ENCODE measurements at places on chromosomes 2 and 18.

DNA sequence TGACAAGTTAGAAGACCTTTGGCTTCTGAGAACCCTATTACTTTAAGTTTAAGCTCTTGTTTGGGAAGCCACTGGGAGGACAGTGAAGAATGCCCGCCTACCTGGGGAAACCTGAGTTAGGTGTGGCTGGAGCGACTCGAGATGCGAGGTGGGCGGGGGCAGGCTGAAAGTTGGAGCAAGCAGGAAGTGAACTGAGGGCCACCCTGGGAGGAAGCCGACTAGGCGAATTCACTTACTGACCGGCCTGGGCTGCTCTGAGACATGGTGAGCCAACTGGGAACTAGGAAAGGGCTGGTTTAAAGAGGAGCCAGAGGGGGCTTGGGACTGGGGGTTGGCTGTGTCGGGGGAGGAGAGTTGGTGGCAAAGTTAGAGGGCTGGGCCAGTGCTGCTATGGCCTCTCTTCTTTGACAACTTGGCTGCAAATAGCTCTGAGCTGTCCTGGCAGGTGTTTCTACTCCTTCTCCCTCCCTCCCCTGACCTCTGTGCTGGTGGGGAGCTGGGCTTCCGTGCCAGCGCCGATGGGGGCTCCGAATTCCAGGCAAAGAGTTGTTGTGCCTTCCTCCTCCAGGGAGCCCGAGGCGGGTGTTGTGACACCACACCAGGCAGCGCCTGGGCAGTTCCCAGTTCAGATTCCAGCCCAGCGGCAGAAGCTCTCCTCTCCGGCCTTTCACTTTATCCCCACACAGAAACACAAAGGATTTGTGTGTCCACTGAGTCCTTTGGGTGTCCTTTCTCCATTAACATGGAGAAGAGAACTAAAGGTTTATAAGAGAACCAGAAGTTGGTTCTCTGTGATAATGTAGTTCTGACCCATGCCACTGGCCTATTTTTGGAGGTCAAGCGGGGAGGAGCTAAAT is at the start of gene VAMP8:
Gene VAMP8 (plus strand): TSS at position 201 of the 857 bp plus-strand sequence. CDS start 61 bp downstream, at position 262.
- no peak for DNase-seq

- DNase-seq, result no peak
Measured at GRCh38 chr2:13401312-13401711, 684.6 kb downstream of the TRIB2 start.

- DNase-seq, result no peak
Measured at GRCh38 chr2:26355038-26355995, 8.7 kb upstream of the ADGRF3 start.

- DNase-seq, result no peak
Measured at GRCh38 chr2:217753460-217754200, 249.2 kb downstream of the TNS1 start.

- DNase-seq, result no peak
Measured at GRCh38 chr2:165909466-165909865, 44.1 kb downstream of the TTC21B start.

GRCh38 chr18:43078478-43079092 is 36.9 kb downstream of the RIT2 start:
- no peak for DNase-seq

DNA sequence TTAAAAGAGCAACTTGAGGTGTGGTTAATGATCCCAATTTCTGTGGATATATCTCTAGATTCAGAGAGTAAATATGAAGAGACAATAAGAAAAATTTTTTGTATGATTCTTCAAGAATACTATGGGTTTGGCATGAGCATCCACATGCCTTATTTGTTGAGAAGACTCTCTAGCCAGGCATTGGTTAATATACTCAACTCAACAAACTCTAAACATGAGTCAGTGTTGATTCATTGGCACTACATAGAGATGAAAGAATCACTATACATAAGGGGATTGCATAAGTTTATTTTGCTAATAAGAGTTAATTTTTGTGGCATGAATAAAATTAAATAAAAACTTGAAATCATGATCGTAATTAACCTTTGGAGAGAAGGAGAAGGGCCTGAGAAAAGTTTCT is 930.2 kb upstream of the LRRTM1 start:
- DNase-seq, result no peak

DNA sequence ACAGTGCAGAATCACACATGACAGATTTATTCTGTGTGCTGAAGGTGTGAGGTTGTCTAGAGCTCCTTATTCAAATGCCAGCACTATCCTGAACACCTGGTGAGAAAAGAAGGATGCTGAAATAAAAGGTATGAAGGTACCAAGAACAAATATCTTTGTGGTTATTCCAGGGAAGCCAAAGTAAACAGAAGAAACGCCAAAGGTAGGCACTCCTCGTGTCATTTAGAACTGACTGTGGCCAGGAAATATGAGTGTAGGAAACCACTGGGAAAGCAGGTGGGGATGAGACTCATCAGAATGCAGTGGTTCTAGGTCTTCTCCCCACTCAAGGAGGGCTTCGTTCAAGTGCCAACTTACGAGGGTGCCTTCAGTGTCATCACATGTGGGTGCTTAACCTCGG is 80.8 kb downstream of the KIF5C start:
- no peak for DNase-seq

GRCh38 chr2:30655211-30655610 is 152.0 kb downstream of the CAPN13 start:
- no peak for DNase-seq

DNA sequence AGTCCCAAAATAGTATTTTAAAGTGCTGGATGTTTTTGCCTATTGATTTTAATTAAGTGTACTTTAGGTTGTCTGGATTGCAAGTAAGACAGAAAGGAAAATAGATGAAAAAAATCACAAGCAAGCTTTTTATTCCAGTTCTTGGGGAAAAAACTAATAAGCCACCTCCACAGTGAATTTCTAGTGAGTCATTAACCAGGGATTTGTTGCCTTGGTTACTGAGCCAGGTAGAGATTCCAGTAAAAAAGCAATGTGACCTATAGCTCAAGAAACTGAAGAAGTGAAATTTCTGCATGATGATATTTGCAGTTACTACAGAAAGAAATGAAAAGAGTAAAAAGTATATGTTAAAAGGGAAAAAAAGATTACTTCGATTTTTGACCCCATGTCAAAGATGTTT is 160.6 kb downstream of the METTL4 start:
- DNase-seq, result no peak

DNA sequence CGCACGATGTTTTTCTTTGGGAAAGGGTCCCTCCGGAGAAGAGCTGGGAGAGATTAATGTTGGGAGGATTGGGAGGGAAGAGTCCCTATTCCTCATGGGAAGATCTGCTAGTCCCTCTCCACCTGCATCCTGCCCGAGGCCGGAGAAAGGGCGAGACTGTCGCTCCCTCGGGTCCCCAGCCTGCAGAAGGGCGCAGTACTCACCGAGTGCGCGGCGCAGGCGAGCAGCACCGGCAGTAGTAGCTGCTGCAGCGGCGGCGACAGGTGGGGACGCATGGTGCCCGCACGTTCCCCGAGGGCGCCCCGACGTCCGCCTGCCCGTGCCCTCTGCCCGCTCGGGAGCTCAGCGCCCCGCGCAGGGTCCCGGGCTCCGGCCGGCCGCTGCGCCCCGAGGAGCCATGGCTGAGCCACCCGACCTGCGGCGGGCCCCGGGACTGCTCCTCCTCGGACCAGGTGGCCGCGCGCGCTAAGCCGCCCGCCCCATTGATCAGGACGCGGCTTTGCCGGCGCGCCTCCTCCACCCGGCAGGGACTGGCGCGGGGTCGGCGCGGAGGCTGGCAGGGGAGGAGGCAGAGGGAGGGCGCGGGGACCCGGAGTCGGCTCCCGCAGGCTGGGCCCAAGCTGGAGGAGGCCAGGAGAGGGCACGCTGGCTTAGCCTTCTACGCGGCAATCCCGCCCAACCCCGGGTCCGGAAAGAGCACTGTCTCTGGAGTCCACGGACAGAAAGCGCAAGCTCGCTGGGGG is at the start of gene SCTR:
Gene SCTR (minus strand): TSS at position 532 of the 743 bp plus-strand sequence. CDS start 257 bp downstream, at position 275.
- no peak for DNase-seq

GRCh38 chr2:239791526-239792404 is 233.4 kb downstream of the NDUFA10 start:
- no peak for DNase-seq

DNA sequence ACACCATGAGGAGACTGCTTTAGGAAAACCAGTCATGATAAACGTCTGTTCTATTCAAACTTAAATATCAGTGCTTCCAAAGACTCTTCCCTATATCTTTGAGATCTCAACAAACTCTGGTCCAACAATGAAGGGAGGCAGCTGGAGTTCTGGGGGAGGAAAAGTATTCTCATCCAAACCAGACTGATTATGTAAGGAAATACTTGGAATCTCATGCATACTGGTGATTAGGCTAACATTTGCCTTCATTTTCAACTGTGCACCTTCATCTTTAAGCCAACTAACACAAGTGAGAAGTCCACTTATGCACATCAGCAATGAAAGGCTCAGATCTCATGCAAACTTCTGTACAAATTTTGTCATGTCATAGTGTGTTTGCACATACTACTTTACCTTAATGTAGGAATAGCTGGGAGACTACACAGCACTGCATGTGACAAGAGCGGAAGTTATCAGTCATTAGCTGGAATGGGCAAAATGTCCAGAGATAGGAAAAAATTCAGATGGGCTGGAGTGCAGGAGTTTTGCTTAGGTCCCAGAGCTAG is 67.5 kb upstream of the STK17B start:
- DNase-seq, result no peak

GRCh38 chr2:69514406-69514805 is 77.2 kb upstream of the NFU1 start:
- no peak for DNase-seq

- no peak for DNase-seq
Measured at GRCh38 chr2:215271446-215271845, 40.4 kb upstream of the ATIC start.

DNA sequence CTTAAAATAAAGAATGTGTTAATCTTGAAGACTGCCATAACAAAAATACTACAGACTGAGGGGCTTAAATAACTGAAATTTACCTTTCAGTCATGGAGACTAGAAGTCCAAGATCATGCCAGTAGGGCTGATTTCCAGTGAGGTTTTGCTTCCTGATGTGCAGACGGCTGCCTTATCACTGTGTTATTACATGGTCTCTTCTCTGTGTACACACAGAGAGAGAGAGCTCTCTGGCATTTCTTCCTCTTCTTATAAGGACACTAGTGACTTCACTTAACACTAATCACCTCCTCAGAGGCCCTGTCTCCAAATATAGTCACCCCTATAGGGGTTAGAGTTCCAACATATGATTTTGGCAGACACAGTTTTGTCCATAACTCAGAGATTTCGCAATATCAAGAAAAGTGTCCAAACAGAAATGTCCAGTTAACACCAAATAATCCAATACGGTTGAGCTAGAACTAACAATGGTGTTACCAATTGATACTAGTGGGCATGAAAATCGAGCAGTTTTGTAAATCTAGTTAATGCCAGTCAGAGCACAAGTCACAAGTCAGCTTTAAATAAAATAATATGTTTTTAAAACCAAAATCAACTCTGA is 399.8 kb downstream of the ADCYAP1 start:
- no peak for DNase-seq

- DNase-seq, result no peak
Measured at GRCh38 chr2:41038408-41038807, 586.5 kb upstream of the SLC8A1 start.

DNA sequence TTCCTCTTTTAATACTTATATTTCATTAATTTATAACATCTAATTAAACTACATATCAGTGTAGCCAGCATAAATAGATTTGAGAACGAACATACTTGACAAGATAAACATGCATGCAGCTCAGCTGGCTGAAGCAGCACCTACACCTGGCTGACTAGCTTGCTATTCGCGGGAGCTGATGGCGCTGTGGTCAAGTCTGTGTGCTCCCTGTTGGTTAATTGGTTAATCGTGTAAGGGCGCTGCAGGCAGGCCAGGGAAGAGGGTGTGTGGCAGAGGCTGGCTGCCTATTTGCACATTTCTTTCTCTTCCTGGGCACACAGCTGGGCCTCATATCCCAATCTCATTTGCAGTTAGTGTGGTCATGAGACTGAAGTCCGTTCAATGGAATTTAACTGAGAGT is 14.5 kb upstream of the VWA3B start:
- DNase-seq, result no peak

DNA sequence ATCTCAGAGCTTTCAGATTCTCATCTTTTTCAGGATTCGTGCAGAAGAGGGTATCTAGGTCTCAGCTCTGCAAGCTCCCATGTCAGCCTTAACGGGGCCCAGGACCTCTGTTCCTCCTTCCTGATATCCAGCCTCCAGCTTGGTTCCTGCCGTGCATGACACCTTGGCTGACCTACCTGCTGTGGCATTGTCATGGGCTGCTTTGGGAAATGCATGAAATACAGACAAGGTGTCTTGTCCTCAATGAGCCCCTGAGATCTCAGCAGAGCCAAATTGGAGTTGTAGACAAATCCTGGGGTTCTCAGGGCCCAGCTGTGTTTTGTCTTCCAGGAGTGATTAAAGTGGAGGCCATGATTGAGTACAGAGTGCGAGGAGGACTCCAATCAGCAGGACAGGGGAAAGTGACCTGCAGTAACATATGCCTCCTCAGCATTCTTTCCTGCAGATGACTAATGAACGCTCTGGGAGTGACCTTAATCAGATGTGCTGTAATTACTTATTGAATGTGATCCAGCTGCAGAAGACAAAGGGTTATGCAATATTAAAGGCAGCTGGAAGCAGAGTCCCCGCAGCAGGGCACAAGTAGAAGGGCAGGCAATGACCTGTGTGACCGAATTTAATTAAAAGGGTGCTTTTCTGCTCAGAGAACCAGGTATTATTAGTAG is 141.1 kb downstream of the CCBE1 start:
- DNase-seq, result no peak

GRCh38 chr2:236507393-236508085 is 62.1 kb upstream of the ACKR3 start:
- no peak for DNase-seq

GRCh38 chr2:40485318-40485717 is 33.4 kb upstream of the SLC8A1 start:
- no peak for DNase-seq

- no peak for DNase-seq
Measured at GRCh38 chr18:7896161-7896560, 329.0 kb downstream of the PTPRM start.

GRCh38 chr2:224041554-224041953 is 2.5 kb upstream of the SERPINE2 start:
- DNase-seq, result no peak

GRCh38 chr2:11753886-11754699 is 7.7 kb downstream of the LPIN1 start:
- DNase-seq, result no peak

Measured in esophagus squamous epithelium (tissue), 5 donors.